ENCODE measurements at places on chromosomes 5 and 9.

DNA sequence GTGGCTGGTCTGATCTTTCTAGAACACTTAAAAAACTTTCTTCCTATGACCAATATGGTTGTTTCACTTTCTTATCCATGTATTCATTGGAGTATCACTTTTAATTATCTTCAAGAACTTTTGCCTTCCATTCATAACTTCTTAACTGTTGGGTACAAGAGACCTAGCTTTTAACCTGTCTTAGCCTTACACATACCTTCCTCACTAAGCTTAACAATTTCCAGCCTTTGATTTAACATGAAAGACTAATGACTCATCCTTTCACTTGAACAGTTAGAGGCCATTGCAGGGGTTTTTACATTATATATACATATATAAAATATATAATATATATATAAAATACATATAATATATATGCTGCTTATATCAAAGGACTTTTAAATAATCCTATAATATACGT is 57.9 kb downstream of the ABHD17B start:
- no peak for DNase-seq

DNA sequence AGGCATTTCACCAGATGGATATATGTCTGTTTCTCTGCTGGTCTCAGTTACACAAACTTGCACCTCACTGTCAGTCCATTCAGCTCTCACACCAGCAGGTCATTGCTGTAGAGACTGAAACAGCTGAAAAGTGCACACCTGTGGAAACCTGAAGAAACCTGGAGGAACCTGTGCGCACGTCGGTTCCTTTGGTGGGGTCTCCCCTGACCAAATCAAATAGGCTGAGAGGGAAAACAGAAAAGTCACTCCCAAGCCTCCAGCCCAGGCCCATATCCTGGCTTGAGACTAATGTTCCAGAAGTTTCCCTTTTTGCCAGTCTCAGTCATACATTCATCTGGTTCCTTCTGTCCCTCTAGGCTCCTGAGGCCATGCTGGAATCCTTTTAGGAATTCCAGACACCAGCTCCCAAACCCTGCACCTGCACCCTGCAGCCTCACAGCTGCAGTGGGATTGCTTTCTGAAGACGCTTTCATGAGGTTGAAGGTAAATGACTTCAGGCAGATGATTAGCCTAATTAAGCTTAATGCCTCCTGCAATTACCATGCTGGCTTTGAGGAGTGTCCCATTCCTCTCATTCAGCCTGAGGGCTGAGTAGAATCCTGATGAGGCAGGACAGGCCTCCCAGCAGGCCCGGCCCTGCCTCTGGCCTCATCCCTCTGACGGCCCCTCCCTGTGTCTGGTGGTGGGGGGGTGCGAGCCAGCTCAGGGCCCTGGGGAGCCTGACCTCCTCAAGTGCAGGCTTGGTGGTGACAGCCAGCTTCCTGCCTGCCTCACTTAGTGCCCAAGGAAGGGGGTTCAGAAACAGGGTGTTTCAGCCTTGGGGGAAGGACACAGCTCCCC is 24.3 kb upstream of the CXCL14 start:
- DNase-seq: peak; percentile 38

DNA sequence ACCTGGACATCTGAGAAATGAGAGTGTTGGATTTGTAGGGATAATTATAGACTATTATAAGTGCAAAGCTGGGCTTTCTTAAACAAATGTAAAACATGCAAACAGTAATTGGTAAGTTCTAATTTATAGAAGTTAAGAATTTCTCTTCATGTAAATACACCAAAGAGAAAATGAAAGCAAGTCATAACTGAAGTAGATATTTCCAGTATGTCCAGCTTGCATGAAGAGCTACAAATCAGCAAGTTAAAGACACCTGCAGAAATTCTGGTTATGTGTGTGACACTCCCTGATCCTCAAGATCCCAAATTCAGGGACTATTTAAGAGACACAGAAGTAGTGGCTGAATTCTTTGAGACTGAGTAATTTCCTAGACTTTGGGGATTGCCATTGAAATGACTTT is 308.9 kb downstream of the TLE4 start:
- DNase-seq: no peak

DNA sequence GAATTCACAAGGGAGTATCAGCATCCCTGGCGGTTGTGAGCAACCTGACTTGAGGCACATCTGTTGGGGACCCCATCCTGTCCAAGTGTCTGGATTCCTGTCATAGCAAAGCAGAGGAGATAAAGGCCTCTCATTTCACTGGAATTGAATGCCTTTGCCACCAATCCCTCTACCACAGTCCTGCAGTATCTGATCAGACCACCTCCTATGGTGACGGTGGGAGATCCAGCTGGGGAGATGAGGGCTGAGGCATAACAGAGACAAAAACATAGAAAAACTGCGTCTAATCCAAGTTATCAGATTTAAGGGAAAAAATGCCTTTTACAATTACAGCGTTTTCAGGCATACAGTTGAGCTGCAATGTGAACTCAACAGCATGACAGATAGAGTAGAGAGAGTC is 160.7 kb upstream of the TRPC7 start:
- DNase-seq: no peak

DNA sequence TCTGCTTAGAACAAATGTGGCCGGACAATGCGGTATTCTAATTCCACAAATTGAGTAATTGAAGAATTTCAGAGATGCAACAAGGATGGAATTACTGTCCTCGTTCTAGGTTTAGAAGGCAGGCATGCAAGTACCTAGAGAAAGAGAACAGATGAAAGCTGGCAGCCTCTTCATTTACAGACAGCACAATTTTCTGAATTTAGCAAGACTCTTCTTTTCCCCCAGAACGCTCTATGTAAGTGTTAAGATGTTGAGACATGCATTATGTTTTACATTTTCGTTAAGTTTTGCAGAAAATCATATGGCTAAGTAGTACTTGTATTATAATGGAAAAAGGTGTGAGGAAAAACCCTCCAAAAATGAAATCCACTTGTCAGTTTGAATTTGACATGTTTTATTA is 259.5 kb upstream of the ARRDC3 start:
- peak; percentile 78 for DNase-seq

DNA sequence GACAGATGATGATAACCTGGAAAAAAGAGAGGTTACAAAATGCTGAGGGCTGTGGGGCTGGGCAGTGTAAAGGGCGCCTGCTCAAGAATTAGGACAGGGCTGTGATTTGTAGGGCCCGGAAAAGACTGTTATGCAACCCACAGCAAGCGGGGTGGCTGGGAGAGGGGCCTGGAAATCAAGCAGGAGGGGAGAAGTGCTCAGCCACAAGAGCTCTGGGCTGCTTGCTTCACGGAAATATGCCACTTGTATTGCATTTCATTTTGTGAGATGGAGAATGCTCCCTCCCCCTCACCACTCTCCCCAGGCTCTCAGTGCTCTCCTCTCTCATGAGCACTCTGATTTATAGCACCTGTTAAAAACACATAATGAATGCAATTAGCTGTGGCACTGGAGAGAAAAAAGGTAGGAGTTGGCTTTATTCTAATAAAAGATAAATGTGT is 8.4 kb upstream of the HAND1 start:
- no peak for DNase-seq

DNA sequence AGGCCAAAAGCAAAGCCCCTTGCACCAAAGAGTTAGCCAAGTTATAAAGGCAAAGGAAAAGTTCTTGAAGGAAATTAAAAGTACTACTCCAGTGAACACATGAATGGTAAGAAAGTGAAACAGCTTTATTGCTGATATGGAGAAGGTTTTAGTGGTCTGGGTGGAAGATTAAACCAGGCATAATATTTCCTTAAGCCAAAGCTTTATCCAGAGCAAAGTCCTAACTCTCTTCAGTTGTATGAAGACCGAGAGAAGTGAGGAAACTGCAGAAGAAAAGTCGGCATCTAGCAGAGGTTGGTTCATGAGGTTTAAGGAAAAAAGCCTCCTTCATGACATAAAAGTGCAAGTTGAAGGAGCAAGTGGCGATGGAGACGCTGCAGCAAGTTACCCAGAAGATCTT is 3.1 kb upstream of the NUDT12 start:
- no peak for DNase-seq

- DNase-seq: no peak
Observed at GRCh38 chr9:16315720-16316119, 554.8 kb downstream of the BNC2 start.

DNA sequence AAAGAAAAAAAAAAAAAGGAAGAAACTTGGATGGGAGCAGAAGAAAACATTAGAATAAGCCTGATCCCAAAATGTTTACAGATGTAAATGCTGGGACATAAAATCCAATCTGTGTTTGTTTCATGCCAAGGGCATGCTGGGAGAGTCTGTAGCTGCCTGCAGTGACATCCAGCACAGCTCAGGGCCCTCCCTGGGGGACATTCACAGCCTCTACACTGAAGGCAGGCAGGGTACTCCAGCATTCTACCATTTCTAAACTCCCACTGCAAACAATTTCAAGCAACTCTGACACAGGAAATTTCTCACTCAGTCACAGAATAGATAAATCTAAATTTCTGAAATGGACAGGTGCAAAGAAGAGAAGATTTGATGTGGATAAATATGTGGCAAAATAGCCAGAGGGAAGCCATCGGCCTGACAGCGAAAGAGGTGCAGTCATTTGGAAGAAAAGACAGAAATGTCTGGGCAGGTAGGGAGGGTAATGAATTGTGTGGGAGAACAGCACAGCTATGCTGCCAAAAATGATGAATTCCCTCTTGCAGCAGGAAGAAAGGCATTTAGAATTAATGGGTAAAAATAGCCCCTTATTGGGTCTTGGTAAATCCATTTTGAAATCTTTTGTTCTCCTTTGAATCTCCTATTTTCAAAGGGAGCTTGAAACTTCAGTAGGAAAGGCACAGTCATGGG is 199.4 kb downstream of the MED10 start:
- DNase-seq: peak; percentile 50

DNA sequence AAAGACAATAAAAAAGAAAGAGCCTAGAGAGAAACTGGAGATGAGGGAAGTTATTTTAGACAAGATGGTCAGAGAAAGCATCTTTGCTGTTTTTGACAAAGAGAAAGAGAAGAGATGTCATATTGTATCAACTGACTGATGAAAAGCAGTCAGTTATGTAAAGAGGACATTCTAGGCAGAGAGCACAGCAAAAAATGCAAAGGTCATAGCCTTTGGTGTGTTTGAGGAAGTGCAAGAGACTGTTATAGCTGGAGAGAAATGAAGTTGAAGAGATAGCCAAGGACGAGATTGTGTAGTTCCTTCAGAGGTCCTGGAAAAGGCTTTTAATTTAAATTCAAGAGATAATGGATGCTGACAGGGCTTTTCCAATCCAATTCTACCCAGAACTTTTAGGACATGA is 342.4 kb downstream of the RASEF start:
- DNase-seq: no peak

DNA sequence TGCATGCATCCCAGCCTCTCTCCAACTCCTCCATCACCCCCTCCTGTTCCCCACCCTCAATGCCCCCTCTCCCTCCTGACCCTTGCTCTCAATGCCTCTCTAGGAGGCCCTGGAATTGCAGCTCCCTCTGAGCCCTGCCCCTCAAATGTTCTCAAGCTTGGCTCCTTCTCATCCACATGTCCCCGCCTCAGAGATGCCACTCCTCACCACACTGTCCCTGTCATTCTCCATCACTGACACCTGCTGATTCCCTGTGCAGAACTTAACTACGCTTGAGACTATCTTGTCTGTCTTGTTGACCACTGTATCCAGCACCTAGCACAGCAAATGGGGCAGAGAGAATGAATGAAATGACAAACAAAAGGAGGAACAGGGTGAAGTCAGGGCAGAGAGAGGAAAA is 314.4 kb downstream of the SPOCK1 start:
- DNase-seq: no peak

- no peak for DNase-seq
Observed at GRCh38 chr9:16257604-16258003, 612.9 kb downstream of the BNC2 start.

- DNase-seq: no peak
Observed at GRCh38 chr5:156182174-156182967, 144.6 kb upstream of the SGCD start.

- peak; percentile 79 for DNase-seq
Observed at GRCh38 chr5:132257131-132258101, at the start of gene PDLIM4. Gene PDLIM4, plus strand, starts transcription at chr5:132257696. Its CDS starts 39 bp downstream, at chr5:132257735.

GRCh38 chr5:160361624-160362228 is 8.7 kb downstream of the C1QTNF2 start:
- DNase-seq: no peak

DNA sequence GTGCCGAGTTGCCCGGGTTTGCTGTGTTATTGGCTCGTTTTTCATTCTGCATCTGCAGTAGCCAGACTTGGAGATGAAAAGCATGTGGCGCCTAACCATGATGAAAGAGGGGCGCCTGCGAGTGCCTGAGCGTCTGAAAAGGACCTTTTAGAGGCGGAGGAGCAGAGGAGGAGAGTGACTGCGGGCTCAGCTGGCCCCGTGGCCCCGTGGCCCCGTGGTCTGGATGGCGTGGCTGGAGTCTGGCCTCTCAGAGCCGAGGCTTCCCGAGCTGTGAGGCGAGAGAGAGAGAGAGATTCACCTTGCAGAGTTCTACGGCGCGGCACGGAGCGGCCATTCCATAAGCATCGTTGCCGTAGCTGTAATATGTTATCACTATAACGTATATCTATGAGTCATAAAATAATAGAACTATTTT is 55.3 kb upstream of the RNU6ATAC start:
- DNase-seq: peak; percentile 29

DNA sequence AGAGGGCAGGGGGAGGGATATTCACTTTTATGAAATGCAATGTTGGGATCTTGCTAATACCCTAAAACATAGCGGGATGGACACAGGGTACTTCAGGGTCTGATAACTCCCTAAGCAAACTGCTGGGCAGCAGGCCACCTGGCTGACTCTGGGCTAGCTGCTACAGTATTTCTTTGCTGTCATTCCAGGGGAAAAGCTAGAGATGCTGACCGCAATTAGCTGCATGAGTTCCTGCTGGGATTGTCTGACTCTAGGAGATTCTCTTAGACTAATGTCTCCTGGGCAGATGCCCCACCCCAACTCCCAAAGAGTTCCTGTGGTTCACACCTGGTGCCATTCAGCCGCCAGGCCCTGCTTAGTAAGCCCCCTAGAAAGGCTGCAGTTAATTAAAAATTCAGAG is 69.9 kb downstream of the PSAT1 start:
- no peak for DNase-seq

DNA sequence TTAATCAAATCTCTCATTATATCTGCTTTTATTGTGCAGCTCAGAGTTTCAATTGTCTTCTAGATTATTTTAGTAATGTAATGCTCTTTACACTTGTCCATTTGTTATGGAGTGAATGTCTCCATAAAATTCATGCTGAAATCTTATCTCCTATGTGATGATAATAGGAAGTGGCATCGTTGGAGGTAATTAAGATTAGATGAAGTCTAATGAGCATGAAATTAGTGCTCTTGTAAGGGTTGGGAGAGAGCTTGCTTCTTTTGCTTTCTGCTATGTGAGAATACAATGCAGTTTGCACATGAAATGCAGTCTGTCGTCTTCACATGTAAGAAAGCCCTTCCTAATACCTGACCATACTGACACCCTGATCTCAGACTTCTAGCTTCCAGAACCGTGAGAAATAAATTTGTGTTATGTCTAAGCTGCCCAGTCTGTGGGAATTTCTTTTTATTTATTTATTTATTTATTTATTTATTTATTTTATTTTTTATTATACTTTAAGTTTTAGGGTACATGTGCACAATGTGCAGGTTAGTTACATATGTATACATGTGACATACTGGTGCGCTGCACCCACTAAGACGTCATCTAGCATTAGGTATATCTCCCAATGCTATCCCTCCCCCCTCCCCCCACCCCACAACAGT is 1399.2 kb upstream of the CDH6 start:
- peak; percentile 33 for DNase-seq
